ENCODE measurements at places on chromosomes 2 and 18.

DNA sequence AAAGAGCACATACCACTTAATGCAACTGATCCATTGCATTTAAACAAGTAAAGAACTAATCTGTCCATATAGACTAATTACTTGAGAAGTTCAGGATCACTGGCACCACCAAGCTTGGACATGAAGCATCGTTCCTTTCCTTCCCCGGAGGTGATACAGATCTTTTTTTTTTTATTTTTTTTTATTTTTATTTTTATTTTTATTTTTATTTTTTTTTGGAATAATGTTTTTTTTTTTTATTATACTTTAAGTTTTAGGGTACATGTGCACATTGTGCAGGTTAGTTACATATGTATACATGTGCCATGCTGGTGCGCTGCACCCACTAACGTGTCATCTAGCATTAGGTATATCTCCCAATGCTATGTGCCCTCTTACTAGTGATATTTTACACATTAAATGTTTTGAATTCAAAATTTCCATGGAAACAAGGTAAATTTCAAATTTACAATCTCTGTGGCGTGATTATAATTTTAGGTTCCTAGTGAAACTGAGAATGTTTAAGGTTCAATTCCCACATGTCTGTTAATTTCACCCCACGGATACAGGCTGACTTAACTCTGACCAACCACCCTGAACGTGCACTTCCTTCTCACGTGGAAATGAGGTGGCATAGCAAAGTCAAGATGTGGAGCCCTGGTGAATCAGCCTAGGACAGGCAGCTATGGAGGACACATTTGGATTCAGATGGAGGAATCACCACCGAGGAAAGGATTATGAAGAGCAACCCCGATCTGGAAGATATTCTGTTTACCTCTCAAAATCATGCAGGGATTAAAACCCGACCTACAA, 101.6 kb upstream of the THOC1 start:
- DNase-seq, result no peak

- DNase-seq, result no peak
Measured at GRCh38 chr2:236876642-236877041, 209.0 kb upstream of the COPS8 start.

GRCh38 chr2:47015706-47016105, 100.1 kb upstream of the MCFD2 start:
- no peak for DNase-seq

DNA sequence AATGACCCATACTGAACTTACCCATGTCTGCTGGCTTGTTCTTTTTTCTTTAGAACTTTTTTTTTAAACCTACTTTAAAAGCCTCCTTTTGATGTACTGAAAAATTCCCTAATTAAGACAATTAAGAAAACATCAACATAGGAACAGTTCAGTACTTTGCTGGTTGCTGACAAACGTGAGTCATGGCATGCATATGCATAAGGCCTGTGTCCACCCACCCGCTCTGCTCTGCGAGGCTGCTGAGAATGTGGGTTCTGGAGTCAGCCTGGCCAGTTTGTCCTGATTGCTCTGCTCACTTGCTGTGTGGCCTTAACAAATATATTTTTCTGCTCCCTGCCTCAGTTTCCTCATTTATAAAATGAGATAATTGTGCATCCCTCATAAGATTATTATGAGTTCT, 27.3 kb downstream of the LAMA3 start:
- DNase-seq, result no peak

DNA sequence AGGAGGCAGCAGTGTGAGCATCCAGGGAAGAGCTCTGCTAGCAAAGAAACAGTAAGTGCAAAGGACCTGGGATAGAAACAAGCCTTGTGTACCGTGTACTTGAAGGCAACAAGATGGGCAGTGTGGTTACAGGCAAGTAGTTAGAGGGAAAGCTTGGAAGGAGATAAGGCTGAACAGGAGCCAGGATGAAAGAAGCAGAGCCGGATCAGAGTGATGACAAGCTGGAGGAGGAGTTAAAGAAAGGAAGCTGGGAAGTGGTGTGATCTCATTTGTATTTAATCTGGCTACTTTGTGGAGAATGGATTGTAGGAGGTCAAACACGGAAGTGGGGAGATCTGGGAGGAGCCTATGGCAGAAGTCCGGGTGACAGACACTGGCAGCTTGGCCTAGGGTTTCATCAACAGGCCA, 44.7 kb upstream of the VPS54 start:
- DNase-seq, result no peak

DNA sequence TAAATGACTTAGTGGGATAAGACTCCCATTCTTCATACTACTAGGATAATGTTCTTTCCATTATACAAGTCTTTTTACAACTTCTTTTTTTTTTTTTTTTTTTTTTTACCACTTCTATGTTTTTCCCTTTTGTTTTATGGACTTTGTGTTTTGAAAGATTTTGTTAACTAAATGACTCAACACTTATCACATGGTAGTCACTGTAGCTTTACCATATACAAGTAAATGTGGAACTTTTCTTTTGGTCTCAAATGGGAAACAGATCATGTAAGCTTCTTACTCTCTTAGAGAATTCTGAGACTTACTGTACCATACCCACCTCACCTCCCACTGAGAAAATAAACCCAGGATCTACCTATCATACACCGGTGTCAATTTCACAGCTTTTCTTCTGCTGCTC, 590.3 kb upstream of the CDH2 start:
- DNase-seq, result no peak

- DNase-seq, result no peak
Measured at GRCh38 chr2:137411585-137411984, 552.7 kb upstream of the HNMT start.

DNA sequence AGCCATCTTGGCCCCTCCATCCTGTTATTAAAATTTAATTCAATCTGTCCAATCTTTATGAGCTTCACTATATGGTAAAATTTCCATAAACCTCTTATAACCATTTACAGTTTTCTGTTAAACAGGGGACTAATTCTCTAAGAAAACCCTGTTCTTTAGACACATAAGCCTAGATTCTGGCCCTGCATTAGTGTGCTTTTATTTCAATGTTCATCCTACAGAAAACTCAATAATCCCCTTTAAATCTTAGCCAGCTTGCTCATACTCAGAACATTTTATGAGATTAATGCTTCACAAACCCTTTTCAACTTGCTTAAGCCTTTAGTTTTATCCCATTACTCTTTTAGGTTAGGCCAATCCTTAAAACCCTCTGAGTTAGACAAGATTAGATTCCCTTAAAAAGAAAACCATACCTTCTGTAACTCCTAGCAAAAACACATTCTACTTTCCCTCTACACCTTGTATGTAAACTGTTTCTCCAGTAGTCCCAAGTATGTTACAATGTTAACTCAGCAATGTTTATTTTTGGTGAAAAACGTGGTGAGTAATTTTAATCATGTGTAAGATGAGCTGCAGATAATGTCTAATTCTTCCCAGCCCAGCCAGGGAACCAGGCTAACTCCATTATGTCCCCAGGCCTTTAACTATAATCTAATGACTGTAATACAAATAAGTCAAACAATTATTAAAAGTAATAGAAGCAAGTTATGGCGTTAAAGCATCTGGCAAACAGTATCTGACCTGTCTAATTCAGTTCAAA, 1953.4 kb upstream of the LRRTM1 start:
- DNase-seq, result no peak

GRCh38 chr2:80525152-80525551, 220.6 kb upstream of the LRRTM1 start:
- no peak for DNase-seq

DNA sequence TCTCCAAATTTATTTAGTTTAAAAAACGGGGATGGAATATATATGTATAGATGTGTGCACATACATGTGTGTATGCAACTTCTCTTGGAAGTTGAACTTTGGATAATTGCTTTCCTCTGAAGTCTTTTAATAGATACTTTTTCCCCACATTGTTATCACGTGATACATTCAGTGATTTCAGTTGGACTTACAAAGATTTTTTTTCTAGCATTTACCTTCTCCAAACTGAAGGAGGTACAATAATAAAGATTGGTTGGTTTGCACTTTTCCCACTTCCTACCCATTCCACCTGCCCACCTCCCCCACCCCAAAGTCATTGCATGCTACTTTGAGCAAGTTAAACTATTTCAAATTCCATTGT, 206.1 kb upstream of the FSHR start:
- DNase-seq, result no peak

GRCh38 chr2:39065616-39066015, 55.2 kb downstream of the SOS1 start:
- DNase-seq, result no peak

DNA sequence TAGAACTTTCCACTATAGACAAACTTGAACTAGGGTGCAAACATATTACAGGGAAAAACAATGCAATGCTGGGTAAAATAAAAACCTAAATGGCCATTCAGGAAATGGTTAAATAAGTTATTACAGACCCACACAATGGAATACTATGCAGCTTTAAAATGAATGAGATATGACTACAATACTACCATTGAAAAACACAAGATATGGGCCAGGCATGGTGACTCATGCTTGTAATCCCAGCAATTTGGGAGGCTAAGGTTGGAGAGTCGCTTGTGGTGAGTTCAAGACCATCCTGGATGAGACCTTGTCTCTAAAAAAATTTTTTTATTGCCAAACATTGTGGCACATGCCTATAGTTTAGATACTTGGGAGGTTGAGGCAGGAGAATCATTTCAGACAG, 6.8 kb downstream of the PECR start:
- no peak for DNase-seq

DNA sequence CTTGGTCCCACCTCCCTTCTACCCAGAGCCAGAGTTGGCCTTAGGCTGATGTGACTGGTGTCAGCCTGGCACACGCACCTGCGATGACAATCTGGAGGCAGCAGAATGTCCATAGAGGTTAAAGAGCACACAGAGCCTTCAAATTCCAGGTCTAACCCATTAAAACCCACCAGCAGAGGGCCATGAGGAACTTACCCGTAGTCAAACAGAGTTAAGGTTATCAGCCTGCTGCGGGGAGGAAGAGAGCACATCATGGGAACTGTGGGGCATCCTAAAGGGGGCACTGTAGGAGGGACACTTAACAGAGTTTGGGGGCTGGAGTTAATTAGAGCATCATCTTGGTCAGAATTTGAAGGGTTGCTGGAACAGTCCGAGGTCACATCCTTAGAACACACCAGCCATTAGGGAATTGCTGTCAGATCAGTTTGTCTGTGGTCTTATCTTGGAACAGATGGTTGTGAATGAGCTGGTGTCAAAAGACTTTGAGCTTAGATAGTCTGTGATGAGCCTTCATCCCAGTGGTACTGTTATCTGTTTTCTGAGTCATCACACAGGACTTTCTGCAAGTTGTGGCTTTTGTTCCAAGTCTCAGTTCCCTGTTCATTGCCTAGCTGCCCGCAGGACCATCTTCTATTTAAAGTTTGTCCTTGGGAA, 248.6 kb downstream of the LOXHD1 start:
- no peak for DNase-seq

- no peak for DNase-seq
Measured at GRCh38 chr2:31297751-31298150, 63.8 kb downstream of the EHD3 start.

GRCh38 chr18:26719896-26720295, 145.6 kb downstream of the AQP4 start:
- DNase-seq, result no peak

DNA sequence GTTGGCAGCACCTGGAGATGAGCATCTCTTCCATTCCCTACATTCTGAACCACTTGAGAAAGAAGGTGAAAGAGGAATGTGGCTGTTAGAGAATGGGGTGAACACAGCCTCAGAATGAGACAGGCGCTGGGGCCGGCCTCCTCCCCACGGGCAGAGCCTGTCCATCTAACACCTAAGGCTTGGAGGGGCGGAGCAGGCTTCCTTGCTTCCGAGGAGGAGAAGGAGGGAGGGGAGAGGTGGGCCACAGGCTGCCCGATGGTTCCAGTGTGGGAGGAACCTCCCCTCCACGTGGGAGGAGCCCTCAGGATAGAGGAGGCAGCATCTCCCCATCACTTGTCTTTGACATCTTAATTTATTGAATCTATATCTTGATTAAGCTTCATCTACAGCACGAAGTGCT, 68.6 kb downstream of the CIB4 start:
- peak; percentile 53 for DNase-seq

DNA sequence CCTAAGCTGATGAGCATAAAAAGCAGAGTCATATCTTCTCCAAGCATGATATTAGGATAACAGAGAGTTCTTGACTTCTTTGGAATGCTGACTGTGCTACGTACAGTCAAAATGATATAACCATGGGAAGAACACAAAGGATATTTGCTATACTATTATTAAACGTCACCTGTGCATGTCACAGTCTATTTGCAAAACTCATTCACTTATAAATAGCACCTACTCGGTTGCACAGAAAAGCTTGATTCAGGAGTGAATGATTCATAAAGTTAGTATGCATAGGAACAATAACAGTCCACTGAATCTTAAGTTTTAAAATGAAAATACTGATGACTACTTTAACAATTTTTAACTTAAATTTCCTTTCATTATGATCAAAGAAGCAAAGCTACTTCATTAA, 83.3 kb downstream of the SP3 start:
- no peak for DNase-seq

GRCh38 chr18:21387886-21388285, 145.9 kb downstream of the GREB1L start:
- no peak for DNase-seq

DNA sequence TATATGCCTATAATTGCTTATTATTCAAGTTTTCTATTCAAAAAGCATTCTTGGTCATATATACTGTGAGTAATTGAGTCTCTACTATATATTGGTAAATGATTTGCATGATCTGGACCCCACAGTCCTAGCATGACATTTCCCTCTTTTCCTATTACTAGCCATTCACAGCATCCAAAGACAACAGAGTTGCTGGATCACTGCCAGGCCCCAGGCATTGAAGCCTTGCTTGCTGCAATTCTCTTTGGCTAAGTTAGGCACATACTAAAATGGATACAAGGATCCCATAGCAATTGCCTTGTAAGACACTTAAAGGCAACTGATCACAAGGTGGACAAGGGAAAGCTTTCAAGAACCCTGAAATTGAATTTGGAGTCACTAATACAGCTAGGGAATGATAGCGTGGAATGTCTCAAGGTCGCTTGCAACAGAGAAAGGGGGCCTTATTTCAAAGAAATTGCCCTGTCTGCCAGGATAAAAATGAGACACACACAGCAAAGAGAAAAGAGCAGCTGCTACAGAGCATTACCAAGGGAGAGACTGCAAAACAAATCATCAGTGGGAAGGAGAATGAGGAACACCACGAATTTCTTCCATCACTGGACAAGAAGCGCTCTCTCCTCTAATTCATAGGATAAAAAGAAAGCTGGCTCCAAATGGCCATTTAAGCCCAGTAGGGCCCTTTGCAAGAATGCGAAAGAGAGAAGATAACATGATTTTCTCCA, 77.1 kb upstream of the EPHA4 start:
- DNase-seq, result no peak

DNA sequence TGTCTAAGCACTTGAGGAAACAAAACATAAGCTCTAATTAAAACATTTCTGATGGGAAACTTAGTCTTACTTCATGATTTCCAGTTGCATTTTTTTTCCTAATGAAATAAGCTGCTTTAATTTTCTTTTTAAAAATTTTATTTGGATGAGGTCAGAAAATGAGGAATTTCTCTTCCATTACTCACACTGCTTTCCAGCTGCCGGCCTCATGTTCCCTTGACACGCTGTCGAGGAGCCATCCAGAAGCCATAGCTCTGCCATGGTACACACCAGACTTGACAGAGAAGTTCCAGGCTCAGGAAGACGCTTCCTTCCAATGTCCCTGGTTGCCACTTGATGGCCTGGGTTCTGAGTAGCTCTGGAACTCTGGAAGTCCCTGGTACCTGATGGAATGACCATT, 12.1 kb upstream of the MAPRE2 start:
- DNase-seq, result no peak

- DNase-seq, result no peak
Measured at GRCh38 chr18:9094307-9095226, 7.9 kb upstream of the NDUFV2 start.
